Putamen (tissue), 1 donor: ENCODE measurements at places on chromosomes 11 and 22.
A peak's percentile ranks its signal among the peaks of the same experiment; 100 is the strongest.

DNA sequence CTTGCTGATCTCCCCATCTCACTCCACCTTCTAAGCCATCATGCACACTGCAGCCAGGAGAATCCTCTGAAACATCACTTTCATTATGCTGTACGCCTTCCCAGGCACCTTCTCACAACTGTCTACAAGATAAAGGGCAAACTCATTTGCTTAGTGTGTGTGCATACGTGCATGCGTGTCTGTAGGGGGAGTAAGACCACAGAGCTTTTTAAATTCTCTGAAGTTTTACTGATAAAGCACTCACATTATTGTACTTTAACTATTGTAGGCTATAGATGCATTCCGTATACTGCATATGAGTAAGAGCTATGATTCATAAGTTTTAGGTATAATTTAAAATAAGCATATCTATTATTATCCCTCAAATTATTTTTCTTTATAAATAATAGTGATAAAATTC lies 15.3 kb upstream of the ANKK1 start:
- no peak for DNase-seq

- DNase-seq = no peak
These were observed 354.1 kb downstream of the NTM start for GRCh38 chr11:131724436-131724975.

GRCh38 chr22:42996646-42997365 lies 18.1 kb downstream of the PACSIN2 start:
- no peak for DNase-seq

DNA sequence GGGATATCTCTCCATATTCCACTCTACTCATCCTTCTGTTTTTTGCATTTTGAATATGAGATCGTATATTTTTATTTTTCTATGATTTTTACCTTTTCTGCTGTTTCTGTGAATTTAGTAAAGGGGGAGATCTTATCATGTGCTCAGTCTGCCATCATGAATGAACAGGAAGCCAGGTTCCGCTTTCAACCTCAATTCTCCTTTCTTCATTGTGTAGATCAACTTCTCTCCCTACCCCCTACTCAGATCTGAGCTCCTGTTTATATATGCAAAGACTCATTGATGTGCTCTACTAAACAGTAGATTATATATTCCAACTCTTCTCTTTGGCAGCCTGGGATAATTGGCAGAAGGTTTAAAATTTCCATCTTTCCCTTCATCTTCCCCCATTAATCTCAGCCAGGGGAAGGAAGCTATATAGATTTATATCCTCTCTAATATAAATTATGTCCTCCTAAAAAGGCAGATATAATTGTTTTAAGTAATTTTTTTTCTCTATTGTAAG lies 336.7 kb upstream of the PLET1 start:
- DNase-seq = no peak

DNA sequence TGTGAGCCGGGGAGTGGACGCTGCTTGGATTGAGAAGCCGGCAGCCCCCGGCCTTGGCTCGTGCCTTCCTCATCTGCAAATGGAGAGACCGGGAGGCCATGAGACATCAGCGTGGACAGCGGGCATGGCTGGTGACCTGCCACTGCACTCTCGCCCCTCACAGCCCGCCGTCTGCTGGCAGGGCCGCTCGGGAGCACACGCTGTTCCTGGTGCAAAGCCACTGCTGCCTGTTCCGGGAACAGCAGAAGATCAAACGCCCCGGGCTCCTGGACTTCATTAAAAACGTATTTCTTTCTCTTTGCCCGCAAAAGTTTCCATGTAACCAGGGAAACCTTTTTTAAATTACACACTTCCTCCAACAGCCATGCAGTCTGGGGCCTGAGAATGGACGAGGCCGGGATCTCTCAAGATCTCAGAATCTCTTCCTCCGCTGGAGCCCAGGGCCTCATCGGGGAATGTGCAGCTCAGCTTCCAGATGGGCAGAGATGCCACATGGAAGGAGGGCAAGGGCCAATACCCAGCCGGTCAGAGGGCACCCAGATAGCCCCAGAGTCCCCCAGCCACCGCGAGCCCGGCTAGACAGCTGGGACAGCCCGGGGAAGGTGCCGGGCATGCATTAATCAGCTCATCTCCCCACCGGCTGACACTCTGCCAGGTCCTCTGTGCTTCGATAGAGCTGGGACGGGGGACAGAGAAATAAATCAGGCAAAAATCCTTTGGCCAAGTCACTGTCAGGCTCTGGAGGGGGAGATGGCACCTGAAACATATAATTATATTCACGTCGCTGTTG lies 62.8 kb upstream of the PRR5 start:
- DNase-seq = peak; percentile 63

- no peak for DNase-seq
These were observed 18.0 kb downstream of the SDHAF2 start for GRCh38 chr11:61447601-61448551.

DNA sequence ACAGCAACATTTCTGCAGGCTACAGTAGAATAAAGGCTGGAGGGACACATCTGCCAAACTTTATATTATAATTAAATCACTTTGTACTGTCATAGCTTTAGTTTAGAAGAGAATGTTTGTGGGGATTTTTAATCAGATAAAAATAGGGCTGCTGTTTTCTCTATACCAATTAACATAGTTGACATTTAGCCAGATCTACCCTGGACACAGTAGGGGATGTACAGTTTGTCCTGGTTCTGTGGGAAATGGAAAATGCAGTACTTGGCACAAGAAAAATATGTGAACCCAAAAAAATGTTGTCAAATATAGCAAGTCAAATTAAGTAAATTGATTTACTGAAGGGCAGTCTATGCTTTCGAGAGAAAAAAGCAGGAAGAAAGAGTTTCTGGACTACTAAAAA lies 20.8 kb upstream of the PICALM start:
- no peak for DNase-seq

- DNase-seq = no peak
These were observed 30.3 kb downstream of the RIC3 start for GRCh38 chr11:8138526-8138925.

GRCh38 chr22:20807315-20807752 lies 33.4 kb downstream of the SERPIND1 start:
- DNase-seq = no peak

GRCh38 chr11:132685174-132685611 lies 847.1 kb downstream of the OPCML start:
- DNase-seq = no peak

DNA sequence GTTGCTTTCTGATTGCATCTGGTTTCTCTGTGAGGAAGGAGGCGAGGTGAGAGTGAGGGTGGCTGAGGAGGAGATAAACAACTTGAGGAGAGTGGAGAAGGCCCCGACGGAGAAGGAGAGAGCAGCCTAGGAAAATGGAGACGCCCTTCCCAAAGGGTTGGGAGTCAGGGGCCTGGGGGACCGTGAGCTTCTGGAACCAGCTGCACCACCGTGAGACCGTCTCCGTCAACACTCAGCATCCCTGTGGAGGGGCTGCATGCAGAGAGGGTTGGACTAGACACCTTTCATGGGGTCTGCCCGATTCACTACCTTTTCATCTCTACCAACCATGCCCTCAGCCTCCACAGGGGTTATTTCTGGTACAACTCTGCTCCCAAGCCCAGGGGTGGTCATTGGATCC lies 13.3 kb upstream of the KMT5B start:
- no peak for DNase-seq

GRCh38 chr11:123608945-123609344 lies 45.5 kb downstream of the SCN3B start:
- no peak for DNase-seq

DNA sequence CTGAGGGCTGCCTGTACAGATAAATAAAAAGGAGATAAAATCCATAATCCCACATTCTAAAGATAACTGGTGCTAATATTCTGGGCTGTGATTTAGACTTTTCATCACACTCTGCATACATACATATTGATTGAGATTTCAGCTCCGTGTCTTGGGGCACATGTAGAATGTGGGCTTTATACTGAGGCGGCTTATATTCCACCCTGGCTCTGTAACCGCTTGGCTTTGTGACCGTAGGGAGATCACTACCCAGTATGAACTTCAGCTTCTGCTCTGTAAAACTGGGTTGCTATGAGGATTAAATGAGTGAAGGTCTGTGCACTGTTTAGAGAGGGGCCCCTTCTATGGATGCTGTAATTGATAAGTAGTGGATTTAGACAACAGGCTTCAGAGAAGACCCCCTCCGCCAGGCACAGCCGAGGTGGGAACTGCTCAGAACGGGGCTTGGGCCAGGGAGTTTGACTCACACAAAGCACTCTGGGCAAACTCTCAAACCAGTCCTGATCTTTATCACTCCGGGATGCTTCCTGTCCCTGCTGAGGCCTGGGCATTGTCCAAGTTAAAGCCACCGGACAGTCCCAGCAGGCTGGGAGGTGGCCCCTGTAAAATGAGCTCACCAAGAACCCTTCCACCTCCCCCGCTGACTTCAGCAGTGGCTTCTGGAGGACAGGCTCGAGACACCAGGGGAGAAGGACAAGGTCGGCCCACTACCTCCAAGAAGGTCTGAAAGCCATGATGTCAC lies 17.2 kb downstream of the KIAA1671 start:
- no peak for DNase-seq

DNA sequence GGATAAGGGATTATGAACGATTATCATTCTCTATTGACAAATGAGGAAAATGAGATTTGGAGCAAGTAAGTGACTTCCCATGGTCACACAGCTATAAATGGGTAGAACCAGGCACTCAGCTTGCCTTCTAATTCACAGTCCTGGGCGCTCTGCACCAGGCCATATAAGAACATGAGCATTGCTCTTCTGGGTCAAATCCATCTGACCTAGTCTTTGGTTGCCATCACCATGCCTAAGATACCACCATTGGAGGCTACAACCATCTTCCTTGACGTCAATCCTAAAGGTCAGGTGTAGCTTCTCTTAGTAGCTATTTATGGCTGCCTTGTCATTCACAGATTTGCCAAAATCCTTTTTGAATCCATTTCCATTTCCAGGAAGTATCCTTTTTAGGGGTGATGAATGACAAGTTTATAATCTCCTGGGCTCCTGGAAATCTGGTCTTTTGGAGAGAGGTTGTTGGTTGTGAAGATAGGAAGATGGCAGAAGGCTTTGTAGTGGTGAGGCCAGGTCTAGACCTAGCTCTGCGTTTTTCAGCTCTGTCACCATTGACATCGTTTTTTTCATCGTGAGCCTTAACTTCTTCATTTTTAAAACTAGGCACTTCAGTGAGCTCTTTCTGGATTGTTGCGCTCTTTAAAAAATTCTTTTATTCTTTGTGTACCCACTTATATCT lies 11.1 kb downstream of the ZBTB16 start:
- no peak for DNase-seq

DNA sequence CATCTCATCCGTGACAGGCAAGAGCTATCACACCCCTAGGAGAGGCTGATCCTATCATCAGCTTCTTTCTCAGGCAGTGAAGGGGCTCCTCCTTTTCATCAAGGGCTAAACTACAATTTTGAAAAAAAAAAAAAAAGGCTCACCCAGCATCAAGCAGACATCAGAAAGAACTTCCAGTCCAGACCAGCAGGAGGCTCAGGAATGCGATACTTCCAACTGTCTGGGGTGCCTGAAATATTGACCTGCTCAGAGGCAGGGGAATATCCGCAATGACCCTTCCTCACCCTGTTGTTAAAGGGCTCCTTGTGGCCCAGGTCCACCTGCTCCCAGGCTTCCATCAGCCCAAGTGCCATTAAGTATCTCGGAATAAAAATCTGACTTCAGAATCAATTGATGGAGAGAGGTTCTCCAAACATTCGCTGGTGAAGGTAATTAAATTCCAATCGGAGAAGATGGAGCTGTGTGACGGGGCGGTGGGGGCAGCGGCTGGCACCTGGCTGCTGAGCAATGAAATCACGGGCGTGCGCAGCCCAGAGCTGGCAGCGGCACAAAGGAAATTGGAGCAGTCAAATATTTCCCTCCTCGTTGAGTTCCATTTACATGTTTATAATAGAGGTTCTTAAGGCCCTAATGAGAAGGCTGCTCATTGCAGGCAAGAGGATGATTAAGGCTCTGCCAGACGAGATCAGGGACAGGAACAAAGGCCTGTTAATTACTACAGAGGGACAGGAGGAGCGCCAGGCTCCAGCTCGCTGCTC lies 69.0 kb upstream of the THY1 start:
- no peak for DNase-seq

GRCh38 chr11:130096823-130097222 lies 27.1 kb downstream of the APLP2 start:
- no peak for DNase-seq

DNA sequence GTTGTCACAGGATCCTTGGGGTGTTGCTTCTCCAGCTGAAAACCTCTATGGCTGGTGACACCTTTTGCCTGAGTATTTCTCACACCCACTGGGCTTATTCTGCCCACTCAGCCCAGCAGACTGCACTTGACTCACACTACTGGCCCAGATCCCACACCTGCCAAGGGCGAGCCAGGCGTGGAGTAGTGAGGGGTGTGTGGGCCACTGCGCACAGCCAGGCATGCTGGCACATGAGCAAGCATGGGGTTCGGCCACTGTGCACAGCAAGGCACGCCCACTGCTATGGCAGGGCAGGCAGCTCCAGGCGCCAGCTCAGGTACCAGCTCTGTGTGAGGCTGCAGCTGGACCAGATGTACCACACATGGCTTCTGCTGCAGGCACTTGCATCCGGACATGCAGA lies 116.5 kb upstream of the MTNR1B start:
- no peak for DNase-seq

DNA sequence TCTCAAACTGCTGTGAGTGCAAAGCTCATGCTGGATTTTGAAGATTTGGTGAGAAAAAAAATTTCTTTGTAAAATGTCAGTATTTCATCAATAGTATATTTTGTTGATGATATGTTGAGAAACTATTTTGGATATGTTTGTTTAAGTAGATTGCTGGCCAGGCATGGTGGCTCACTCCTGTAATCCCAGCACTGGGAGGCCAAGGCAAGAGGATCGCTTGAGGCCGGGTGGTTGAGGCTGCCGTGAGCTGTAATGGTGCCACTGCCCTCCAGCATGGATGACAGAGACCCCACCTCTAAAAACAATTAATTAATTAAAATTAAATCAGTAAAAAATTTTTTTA lies 6.9 kb upstream of the IFITM3 start:
- DNase-seq = no peak

DNA sequence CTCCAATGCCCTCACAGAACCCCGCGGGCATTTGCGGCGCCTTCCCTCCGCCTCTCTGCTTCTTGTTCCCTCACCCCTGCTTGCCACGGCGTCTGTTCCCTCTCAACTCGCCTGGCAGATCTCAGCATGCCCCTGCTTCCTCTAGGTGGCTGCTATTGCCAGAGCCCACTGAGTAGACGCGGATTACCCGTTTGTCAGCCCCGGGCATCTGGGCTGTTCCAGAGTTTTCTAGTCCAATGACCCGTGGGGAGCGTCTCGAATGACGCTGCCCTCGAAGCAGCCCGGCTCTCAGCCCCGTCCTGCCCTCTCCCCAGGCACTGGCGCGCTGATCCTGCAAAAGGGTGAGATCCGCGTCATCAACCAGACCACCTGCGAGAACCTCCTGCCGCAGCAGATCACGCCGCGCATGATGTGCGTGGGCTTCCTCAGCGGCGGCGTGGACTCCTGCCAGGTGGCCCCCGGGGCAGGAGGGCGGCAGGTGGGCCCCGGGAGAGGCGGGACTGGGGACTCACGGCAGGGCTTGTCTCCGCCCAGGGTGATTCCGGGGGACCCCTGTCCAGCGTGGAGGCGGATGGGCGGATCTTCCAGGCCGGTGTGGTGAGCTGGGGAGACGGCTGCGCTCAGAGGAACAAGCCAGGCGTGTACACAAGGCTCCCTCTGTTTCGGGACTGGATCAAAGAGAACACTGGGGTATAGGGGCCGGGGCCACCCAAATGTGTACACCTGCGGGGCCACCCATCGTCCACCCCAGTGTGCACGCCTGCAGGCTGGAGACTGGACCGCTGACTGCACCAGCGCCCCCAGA lies 49.7 kb downstream of the ST14 start:
- DNase-seq = no peak

GRCh38 chr11:120695939-120696338 lies 184.4 kb downstream of the GRIK4 start:
- no peak for DNase-seq
